ENCODE measurements at places on chromosomes 2 and 18. TPM values are rescaled to one million over a fixed set of nuclear protein-coding genes. Genes with fewer than 3 reads are reported as not detected.

GRCh38 chr18:30081122-30081521, 961.4 kb downstream of the DSC3 start:
- DNase-seq = no peak

- peak; percentile 22 for DNase-seq
Measured at GRCh38 chr2:108918156-108918874, 70.7 kb downstream of the EDAR start.

- no peak for DNase-seq
Measured at GRCh38 chr2:55013936-55014335, 36.3 kb downstream of the RTN4 start.

- no peak for DNase-seq
Measured at GRCh38 chr18:7855671-7856070, 288.6 kb downstream of the PTPRM start.

- no peak for DNase-seq
Measured at GRCh38 chr18:59001721-59002120, 137.0 kb downstream of the ZNF532 start.

DNA sequence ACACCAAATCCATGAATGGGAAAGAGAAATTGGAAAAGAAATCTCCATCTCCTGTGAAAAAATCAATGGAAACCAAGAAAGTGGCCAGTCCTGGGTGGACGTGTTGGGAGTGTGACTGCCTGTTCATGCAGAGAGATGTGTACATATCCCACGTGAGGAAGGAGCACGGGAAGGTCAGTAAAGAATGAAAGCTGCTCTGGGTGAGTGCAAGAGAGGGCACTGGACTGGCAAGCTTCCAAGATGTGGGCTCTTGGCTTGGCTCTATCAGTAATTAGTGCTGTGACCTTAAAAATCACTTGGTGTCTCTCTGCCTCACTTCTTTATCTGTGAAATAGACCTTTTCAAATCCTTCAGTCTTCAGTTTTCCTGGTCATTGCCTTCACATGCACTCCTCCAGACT, 89.0 kb downstream of the ZNF532 start:
- no peak for DNase-seq

DNA sequence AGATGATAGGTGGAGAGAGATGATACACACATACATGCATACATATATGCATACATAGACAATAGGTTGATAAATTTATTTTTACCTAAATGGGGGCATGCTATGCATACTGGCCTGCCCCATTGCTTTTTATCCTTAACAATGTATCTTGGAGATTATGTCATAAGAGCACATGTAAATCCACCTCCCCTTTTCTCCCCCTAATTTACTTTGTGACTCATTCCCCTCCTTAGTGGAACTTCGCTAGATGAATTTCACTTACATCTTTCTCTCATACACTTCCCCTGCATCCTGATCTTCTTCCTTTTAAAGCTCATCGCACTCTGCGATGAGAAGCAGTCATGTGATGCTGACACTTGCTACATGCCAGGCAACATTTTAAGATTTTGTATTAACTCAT, 223.6 kb downstream of the C1D start:
- no peak for DNase-seq

- no peak for DNase-seq
Measured at GRCh38 chr2:241913703-241914102, 44.2 kb downstream of the RTP5 start.

- no peak for DNase-seq
Measured at GRCh38 chr18:59561612-59562011, 135.6 kb downstream of the CCBE1 start.

GRCh38 chr2:9271091-9271490, 64.5 kb downstream of the ASAP2 start:
- no peak for DNase-seq

DNA sequence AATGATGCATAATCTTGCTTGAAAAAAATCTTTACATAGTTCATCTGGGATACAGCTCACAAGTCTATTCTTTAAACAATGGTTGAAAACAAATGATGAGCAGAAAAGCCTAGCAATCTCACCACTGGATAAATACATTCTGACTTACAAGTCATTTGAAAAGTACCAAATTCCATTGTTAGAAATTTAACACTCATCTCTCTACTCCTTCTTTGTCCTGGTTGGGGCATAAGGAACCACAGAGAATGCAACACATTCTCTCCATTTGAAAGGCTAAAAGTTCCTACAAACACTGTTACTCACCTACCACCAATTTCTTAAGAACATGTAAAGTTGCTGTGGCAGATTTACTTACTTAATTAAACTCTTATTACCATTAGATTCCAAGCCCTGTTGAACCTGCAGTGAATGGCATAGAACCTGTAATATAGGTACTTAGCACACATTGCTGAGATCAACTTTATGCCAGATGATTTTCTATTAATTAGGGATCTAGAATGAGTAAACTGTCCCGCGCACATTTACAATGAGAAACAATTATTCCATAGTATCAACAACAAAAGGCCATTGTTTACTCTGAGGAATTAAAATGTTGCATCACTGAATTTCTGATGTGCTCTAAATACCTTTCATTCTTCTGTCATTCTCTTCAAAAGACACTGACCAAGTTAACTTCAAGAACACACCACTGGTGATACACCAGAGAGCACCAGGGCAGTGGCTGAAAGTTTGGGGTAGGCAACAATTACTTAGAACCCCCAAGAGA, 69.6 kb downstream of the CABYR start:
- DNase-seq = no peak

DNA sequence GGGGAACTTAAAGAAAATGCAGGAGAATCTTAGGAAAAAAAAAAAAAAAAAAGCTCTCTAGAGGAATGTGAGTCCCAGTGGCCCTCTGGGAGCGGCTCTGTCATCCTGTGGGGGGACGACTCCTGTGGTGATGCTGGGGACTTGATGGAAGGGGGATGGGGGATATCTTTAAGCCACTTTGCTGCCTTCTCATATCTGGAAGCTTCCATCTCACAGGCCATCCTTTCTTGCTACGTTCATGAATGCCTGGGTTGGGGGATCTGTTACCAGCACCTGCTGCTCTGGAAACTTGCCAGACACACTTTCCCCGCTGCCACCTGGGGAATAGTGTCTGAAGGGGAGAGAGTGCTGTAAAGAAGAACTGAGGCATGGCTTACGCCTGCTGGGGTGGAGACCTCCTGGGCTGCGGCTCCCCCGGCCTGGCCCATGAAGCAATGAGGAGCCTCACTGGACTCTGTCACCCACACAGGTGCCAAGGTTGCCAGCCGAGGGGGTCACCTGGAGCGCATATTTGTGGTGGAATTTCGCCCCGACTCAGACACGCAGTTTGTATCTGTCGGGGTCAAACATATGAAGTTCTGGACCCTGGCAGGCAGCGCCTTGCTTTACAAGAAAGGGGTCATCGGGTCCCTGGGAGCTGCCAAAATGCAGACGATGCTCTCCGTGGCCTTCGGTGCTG, 92.8 kb downstream of the RTN4 start:
- DNase-seq = peak; percentile 81

DNA sequence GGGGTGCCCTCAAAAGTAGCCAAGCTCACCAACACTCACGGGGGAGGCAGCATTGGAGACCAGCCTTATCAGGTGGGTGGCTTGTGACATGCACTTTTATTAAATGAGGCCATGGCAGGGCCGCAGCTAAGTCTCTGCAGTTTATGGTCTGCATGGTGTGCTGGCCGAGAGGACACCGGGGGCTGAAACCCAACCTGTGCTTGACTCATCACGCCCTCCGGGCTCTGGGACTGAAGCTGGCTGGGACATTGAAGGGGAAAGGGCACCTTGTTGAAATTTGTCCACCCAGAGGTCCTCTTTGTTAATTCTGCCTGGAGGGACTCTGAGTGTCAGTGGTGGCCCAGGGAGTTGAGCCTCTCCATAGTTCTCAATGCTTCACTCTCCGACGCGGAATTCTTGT, 17.7 kb upstream of the NTSR2 start:
- DNase-seq = no peak

The HRH4 gene
- total RNA-seq = not detected

The GPBAR1 gene
- total RNA-seq = not detected

The ST8SIA3 gene
- 1.5 TPM for total RNA-seq

The HOXD11 gene
- total RNA-seq = not detected

The C2orf76 gene
- 14.1 TPM for total RNA-seq

The UGP2 gene
- total RNA-seq = 324 TPM

The ABCG8 gene
- not detected for total RNA-seq

The UNC80 gene
- 0.17 TPM for total RNA-seq

The TTN gene
- 0.80 TPM for total RNA-seq

The KYNU gene
- 1.9 TPM for total RNA-seq

The TCF23 gene
- total RNA-seq = not detected
